Activated CD4-positive, CD25-positive, alpha-beta regulatory T cell treated with anti-CD3 and anti-CD28 coated beads, Interleukin-2, amount 50 U/mL, for 16 hours (primary cell): ENCODE measurements at places on chromosomes 5 and 9.

DNA sequence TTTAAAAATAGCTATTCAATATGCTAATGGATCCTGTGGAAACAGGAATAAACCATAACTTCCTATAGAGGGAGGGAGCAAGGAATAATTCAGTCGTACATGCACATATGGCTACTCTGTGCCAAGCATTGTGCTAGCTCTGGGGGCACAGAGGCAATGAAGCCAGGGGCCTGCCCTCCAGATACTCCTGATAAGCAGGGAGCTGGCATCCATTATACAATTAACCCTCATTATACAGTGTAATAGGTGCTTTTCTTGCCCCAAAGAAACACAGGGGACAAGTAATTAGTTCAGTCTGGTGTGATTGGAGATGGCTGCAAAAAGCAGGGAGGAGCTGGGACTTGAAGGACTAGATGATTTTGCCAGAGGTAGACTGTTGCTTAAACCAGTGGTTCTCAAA, 200.4 kb downstream of the SREK1 start:
- no peak for DNase-seq

DNA sequence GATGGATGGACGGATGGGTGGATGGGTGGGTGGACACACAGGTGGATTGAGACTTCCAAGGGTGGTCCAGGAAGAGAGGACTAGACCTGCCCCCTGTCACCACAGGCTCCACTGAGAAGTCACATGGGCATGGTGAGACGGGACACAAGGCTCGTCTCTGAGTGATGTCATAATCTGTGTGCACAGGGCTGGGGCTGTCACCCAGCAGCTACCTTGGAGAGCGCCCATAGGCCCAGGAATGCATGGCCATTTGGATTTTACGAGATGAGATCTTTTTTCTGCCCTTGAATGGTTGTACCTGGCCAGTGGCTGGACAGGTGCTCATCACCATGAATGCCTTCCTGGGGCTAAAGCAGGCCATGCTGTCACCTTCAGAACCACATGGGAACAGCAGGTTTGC, 3.1 kb downstream of the OLFM1 start:
- DNase-seq, result no peak

- DNase-seq, result no peak
These were observed 129.1 kb downstream of the FANCC start for GRCh38 chr9:95188459-95188858.

DNA sequence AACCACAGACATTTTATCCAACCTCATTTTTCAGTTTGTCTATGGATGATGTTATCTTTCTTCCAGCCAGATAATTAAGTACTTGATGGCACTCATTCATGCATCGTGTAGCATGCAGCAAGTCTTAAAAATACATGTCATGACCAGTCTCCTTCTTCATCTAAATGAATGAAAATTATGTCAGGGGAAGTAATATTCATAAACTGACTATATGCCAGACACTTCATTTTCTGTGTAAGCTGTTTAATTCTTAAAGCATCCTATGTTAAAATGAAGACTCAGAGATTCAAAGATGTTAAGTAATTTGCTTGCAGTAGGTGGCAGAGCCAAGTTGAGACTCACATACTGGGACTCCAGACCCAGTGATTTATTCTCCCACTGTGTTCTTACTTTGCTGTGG, 181.7 kb upstream of the CD180 start:
- DNase-seq, result no peak

DNA sequence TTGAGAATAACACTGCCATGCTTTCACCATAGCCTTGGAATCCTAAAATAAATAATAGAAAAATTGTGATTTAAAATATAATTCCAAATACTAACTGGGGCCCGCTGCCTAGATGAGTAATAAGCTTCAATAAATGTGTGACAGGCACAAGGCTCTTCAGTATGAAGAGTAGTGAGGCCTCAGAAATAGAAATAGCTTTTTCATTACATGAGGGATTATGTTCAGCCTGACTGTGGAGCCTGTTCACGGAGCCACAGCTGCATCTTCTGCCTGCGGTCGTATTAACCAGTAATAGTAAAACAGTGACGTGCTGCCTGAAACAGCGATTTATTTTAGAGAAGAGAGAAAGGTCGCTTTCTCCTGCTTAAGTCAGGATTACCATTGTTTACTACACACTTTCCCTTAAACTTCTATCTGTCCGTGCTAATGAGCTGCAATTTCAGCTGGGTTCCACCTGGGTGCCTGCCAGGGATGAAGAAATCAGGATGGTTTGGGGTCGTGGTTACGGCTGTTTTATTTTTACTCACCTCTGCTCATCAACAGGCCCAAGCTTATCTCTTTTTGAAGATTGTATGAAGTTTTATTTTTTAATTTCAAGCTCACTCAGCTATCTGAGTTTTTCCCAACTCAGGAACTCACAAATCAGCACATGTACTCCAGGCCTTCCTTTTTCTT, 284.9 kb upstream of the WWC1 start:
- DNase-seq, result no peak

GRCh38 chr5:158268286-158268685, 409.3 kb upstream of the CLINT1 start:
- DNase-seq, result no peak
